ENCODE measurements at places on chromosomes 7 and 10.
A peak's percentile ranks its signal among the peaks of the same experiment; 100 is the strongest.

DNA sequence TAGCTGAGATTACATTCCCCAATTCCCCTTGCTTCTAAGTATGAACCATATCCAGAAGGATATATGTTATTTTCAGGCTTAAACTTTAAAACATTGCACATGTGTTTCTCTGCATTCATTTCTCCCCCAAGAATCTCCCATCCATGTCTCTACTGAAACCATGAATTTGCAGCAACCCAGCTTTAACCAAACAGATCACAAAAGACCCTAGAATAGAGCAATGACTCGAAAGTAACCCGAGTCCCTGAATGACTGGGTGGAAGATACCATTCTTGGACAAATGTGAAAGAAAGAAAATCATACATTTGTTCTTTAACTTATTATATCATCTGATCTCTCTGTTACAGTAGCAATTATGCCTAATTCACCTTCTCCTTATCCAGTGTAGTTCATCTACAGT, 278.7 kb downstream of the IPMK start:
- no peak for DNase-seq

DNA sequence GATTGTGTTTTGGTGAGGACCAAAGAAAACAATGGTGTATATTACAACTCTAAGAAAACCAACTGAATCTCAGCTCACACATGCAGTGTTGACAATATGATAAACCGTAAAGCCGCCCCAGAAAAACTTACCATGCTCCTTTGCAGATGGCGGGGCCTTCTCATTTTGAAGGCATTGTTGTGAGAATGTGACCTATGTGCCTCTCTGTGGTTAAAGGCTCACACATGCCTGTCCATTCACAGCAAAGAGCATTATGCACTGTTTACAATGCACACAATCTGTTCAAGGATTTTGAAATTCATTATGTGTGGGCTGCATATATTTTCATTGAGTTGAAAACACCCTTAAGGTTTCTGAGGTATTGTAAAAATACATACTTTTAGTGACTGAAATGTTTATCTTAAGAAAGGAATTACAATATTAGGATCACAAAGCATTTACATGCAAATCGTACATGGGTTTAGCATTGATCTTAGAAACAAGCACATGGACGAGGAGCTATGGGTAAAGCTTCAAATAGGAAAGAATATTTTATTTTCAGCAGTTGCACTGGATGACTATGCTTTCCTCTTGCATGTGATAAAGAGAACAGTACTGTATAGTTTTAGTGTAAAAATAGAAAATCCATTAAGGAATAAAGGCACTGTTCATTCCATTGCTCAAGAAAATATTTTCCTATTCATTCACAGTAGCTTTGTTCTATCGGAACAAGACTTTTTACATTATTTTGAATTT, 334.3 kb downstream of the ARL4A start:
- DNase-seq: no peak

DNA sequence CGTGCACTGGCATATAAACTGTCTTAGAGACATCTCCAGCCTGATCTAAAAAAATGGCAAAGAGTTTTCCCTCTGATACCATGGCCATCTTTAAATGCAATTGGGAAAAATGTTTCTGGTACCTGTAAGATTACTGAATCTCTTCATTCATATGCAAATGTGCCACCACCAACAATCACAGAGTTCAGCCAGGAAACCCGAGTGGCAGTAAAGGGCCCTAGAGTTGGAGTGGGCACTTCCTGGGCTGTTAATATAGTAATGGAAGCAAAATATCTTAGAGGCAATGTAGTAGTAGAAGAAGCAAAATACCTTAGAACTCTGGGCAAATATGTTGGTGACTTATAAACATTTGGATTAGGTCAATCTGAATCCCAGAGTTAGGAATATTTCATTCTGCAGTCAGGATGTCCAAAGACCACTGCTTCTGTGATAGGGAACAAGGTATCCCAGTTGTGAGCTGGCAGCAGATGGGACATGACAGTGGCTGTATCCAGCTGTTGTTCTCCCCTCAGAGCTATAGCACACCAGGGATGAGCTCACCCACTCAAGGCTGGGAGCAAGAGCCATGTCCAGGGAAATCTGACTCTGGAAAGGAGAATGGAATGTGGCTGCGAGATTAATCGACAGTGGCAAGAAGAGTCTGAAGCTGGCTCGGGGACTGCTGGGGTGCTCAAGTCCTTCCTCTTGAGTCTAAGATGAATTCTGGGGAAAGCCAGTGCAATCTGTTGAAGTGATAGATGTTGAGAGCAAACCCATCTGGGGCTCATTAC, 332.1 kb downstream of the PHTF2 start:
- DNase-seq: no peak

DNA sequence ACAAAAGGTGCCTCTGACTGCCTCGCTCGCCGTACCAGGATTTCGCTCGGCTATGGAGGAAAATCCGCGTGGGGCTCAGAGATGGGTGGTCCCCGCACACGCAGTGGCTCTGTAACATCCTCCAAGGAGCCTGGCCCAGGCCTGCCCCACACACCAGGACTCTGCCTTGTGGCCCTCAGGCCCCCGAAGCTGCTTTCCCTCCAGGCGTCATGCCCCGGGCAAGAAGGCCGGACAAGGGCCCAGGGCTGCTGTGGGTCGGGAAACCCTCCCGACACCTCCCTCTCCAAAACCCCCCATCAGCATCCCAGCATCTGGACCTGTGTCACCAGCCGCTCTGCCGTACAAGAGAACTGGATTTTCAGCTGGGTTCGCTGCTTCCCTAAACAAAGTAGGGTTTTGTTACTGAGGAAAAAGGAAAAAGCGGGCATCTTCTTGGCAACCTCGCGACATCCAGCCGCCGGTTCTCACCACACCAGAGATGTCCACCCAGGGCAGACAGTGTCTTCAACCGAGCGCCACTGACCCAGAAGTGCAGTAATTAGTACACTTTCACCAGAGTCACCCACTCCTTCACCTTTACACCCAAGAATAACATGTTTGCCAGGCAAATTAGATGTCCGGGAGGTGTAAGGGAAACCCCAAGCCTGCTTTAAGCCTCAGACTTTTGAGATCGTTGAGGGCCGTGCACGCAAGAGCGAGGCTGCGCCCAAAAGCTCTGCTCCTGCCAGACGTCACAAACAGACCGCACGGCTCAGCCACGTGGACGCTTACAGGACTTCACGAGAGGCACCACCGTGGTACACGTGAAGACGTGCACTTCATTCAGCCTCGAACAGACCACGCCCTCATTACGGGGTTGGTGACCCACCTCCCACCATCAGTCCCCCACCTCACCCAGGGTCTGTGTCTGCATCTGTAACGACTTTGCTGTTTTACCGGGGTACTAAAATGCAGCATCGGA, 62.2 kb downstream of the DIP2C start:
- no peak for DNase-seq

- DNase-seq: no peak
Observed at GRCh38 chr10:130958003-130958402, 353.5 kb downstream of the TCERG1L start.

GRCh38 chr7:42350801-42351200, 113.8 kb upstream of the GLI3 start:
- no peak for DNase-seq

GRCh38 chr7:97818066-97818663, 54.0 kb downstream of the ASNS start:
- DNase-seq: no peak

GRCh38 chr10:91713461-91714072, 80.7 kb upstream of the PPP1R3C start:
- DNase-seq: no peak

- DNase-seq: no peak
Observed at GRCh38 chr7:28575241-28575643, 162.9 kb downstream of the CREB5 start.

- DNase-seq: no peak
Observed at GRCh38 chr10:113716109-113716910, 35.2 kb upstream of the PLEKHS1 start.

- DNase-seq: no peak
Observed at GRCh38 chr7:42159130-42159529, 77.9 kb downstream of the GLI3 start.

- no peak for DNase-seq
Observed at GRCh38 chr10:10657139-10657760, 360.4 kb upstream of the CELF2 start.

DNA sequence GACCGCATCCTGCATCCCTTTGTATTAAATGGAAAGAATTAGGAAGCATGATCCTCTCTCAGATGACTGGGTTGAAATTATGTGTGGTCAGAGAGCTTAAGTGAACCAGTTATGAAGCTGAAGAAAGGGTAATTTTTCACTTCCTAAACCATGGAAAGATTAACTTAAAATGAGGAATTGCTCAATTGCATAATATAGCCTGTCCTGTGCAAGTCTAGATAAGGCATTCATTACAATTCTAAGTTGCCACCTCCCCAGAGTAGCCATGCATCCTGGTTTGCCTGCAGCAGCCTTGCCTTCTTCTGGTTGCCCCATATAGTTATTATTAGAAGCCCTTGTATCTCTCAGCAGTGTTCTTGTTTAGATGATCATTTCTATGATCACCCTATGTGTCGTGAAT, 45.3 kb downstream of the STARD3NL start:
- DNase-seq: no peak

DNA sequence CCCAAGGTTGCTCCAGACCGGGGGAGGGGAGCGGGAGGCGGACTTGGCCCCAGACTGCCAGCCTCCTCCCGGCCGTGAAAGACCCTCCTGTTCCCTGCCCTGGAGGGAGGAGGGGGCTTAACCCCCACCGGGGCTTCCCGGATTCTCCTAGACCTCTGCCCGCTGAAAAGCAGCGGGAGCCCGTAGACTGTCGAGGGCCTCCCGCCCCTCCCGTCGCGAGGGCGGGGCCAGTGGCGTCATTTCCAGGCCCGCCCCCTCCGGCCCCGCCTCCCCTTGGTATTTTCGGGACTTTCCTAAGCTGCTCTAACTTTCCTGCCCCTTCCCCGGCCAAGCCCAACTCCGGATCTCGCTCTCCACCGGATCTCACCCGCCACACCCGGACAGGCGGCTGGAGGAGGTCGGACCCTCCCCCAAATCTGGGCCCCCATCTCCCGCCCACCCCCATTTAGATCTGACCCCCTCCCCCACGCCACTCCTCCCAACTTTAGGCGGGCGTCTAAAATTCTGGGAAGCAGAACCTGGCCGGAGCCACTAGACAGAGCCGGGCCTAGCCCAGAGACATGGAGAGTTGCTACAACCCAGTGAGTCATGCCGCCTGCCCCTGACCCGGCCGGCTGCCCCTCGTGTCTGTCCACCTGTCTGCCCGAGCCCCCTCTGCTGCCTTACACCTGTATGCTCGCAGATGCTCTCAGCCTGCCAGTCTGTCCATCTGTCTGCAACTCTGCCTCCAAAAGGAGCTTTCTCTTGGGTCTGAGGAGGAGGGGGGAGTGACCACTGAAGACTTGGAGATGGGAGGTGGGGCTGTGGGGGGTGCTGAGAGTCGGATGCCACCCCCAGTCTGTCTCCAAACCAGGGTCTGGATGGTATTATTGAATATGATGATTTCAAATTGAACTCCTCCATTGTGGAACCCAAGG, at the start of gene NFKB2:
NFKB2 (plus strand) TSS at position 306 of the 917 bp plus-strand sequence; CDS start at position 561, 255 bp downstream.
- DNase-seq: peak; percentile 87

DNA sequence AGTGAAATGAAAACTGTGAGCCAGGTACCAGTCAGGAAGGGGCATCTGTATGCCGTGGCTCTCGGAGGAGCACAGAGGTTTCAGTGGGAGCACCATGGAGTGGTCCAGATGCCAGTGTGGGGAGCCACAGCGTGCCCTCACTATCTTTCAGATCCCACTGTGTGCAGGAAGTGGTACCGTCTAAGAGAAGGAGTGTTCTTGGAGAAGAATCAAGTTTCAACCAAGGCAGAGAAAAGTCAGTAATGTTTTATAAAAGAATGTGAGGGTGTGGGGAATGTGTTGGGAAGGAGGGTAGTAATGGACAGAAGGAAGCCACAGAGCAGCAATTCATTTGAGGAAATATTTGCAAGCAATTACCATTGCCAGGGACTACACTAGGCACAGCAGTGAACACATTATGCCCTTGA, 35.6 kb downstream of the PRKAR2B start:
- no peak for DNase-seq

GRCh38 chr10:4181621-4182049, 396.6 kb upstream of the KLF6 start:
- DNase-seq: no peak

GRCh38 chr10:78295242-78295641, 261.6 kb downstream of the RPS24 start:
- no peak for DNase-seq

GRCh38 chr10:63228237-63228636, 95.1 kb downstream of the NRBF2 start:
- DNase-seq: no peak

DNA sequence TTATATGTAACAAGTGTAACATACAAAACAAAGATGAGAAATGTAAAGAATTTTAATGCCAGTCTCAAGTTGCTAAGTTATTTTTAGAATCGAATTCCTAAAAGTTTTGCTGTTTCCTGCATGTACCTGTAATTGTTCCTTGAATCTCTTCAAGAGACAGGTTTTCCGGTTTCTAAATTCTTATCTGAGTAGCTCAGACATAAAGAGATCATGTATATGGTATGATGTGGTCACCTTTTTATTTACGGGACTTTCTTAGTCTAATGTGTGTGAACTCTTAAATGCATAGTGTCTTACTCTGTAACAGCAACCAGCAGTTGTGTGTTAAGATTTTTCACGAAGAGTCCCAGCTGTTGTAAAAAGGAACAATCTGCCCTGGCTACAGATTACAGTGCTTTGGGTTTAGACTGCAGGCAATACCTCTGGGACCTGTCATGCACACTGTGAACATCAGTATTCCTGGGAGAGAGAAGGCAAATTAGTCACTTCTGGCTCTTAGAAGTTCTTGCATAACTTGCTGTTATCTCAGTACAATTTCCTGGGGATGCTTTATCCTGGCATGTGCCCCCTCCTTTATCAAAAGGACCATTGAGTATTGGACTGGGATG, 263.4 kb downstream of the BICC1 start:
- DNase-seq: no peak

DNA sequence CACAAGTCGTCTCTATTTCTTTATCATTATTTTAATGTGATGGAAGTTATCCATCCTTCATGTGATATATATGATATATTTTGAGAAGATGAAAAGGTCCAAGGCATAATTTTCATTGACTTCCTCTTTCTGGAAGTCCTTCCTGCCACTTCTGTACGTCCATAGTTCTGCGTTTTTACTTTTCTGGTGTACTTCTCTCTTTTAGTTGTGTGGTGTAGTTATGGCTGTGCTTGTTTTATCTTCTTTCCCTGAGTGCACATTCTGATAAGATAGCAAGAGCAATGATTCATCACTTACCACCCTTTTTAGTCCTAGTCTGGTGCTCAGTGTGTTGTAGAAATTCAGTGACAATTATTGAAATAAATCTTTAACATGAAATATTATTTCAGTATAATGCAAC, 231.3 kb upstream of the FERD3L start:
- DNase-seq: no peak

- no peak for DNase-seq
Observed at GRCh38 chr10:59320355-59320754, 42.0 kb downstream of the FAM13C start.

- DNase-seq: no peak
Observed at GRCh38 chr7:43764039-43764761, 5.7 kb downstream of the BLVRA start.

GRCh38 chr10:112784022-112784461, 166.0 kb upstream of the TCF7L2 start:
- DNase-seq: no peak

GRCh38 chr10:55273946-55274345, 472.9 kb upstream of the PCDH15 start:
- DNase-seq: no peak

GRCh38 chr7:47782792-47783191, 165.5 kb downstream of the PKD1L1 start:
- no peak for DNase-seq

Data from stimulated activated CD4-positive, alpha-beta T cell treated with anti-CD3 and anti-CD28 coated beads, Interleukin-1b, Interleukin-23, amount 100 ng/mL, for 1 hour (primary cell).